DMS53 (cell line): ENCODE measurements at places on chromosomes 12 and 14.

GRCh38 chr12:31322801-31323207 is 3.1 kb downstream of the SINHCAF start:
- DNase-seq, result peak; percentile 38

DNA sequence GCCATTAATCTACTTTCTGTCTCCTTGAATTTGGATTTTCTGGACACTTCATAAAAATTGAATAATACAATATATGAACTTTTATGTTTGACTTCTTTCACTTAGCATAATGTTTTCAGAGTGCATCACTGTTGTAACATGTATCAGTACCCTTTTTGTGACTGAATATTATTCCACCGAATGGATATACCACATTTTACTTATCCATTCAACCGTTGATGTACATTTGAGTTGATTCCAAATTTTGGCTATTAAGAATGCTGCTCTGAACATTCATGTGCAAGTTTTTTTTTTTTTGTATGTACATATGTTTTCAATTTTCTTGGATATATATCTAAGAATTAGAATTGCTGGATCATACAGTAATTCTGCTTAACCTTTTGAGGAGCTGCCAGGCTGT is 43.2 kb downstream of the CPSF2 start:
- no peak for DNase-seq

GRCh38 chr12:53160673-53161072 is 19.8 kb upstream of the ZNF740 start:
- DNase-seq, result no peak

DNA sequence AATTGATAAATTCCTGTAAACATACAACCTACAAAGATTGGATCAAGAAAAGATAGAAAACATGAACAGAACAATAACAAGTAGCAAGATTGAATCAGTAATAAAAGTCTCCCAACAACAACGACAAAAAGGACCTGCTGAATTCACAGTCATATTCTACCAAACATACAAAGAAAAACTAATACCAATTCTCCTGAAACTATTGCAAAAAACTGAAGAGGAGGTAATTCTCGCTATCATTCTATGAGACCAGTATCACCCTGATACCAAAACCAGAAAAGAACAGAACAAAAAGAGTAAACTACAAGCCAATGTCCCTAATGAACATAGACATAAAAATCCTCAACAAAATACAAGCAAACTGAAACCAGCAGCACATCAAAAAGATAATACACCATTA is 14.4 kb downstream of the SLC25A21 start:
- DNase-seq, result no peak

- no peak for DNase-seq
Observed at GRCh38 chr12:77973579-77973978, 142.9 kb downstream of the NAV3 start.

DNA sequence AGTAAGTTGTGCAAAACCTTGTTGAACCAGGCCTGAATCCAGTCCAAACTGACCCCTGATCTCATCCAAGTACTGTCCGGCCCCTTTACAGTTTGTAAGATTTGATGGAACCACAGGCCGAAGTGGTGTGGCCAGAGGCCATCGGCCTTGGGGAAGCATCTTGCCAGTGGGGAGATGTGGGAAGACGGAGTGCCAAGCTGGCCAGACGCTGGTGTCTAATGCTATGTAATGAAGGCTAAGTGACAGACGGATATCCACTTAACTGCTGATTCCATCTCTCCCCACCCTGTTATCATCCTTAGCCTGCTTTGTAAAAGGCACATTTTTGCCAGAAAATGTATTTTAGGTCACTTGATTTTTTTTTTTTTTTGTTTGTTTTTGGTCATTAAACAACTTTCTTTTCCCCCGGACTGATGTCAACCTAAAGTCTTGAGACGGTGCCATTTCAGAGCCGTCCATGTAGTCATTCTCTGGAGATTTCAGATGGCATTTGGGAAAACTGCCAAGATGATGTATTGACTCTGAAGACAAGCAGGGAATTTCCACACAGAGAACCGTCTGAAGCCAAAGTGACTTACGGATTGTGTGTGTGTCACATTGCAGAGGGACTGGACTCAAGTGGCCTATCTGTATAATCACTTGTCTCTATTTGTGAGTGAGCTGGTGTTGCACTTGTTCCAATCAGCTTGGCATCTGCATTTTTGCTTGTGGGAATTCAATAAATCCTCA is 86.5 kb upstream of the MANSC4 start:
- peak; percentile 43 for DNase-seq

DNA sequence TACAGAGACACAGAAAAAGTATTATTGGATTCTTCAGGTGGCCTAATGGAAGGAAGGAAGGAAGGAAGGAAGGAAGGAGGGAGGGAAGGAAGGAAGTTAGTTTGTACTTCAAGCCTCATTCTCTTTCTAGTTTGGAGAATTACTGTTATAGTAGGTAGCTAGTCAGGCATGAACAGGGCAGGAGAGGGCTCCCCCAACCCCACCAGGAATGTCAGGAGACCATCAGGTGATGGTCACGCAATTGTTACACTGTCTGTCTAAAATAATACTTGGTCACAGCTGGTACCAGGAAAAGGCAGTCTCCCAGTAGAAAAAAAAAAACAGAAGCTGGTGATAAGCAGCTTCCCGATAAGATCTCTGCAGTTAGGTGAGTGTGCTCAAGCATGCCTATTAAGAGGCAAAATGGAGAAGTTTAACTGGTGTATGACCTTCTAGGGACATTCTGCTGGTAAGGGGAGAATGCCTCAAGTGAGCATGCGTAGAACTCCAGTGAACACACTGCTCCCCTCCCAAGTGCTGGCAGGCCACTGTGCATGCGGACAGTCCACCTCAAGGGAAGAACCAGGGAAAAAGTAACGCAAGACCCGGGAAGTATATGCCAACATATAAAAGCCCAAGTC is 358.4 kb upstream of the SOX5 start:
- DNase-seq, result no peak

- DNase-seq, result no peak
Observed at GRCh38 chr12:10126413-10126812, 3.6 kb downstream of the CLEC7A start.

- no peak for DNase-seq
Observed at GRCh38 chr12:102376181-102376747, 104.1 kb downstream of the IGF1 start.

DNA sequence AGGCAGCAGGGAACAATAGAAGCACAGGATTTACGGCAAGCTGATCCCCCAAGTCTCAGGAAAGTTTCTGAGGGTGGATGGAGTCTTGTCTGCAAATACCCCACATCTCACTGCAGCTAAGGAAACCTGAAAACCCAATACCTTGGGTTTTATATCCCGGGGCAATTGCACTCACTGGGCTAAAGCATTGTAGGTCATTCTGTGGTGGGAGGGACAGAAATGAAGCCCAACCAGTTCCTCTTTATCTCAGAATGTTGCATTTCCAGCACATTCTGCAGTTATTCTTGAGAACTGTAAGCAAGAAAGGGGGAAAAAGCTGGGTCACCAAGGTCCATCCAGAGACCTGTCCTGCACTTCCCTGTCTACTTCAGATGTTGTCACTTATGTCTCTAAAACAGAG is 39.8 kb downstream of the C12orf42 start:
- DNase-seq, result no peak

GRCh38 chr12:102067574-102068258 is 5.9 kb upstream of the WASHC3 start:
- DNase-seq, result no peak

DNA sequence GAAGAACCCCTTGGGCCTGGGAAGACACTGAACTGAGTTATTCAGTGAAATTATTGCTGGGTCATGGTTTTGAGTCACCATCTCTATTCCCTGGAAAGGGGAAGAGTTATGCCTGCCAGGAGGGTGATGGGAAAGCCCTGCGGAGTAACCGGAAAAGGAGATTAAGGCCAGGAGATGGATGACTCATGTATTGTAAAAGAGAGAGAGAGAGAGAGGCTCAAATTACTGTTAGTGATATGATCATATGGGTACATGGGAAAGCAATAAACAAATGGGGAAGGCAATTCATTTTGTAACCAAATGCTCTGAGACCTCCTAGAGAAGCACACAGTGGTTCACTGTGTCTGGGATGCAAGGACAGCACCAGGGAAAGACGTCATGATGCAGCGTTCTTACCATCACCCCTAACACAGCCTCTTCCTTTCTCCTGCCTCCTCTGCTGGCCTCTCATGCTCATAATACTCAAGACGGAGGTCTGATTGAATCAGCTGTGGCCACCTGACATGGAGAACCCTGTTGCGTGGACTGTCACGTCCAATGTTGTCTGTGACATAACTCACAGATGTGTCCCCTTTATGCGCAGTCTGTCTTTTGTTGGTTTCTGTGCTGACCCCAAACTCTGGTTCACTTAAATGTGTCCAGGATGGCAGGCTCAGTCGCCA is 243.7 kb downstream of the TMEM132D start:
- peak; percentile 95 for DNase-seq

DNA sequence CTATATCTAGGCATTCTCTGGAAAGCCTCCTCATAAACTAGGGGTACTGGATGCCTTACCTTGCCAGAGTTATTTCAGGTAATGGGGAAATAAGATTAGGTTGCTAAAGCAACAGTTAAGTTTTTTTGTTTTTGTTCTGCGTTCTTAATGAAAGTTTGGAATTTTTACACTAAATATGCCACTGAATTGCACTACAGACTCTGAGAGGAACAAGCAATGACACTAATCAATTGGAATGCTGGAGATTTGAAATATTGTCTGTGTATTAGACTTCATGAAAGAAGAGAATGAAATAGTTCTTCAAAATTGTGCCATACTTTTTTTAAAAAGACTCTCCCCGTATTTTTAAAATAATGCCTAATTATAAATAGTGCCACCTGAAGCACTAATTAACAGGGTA is 287.8 kb downstream of the NAV3 start:
- no peak for DNase-seq

GRCh38 chr12:22447223-22447622 is 97.1 kb downstream of the C2CD5 start:
- DNase-seq, result no peak

- no peak for DNase-seq
Observed at GRCh38 chr14:74395094-74395493, 30.9 kb downstream of the SYNDIG1L start.

GRCh38 chr12:8145754-8146441 is 10.9 kb upstream of the ZNF705A start:
- DNase-seq, result no peak

- DNase-seq, result no peak
Observed at GRCh38 chr12:2043054-2043453, 9.7 kb upstream of the CACNA1C start.

- peak; percentile 57 for DNase-seq
Observed at GRCh38 chr14:24398653-24399446, at the start of gene NYNRIN. NYNRIN (plus strand) TSS chr14:24399003; CDS start chr14:24399247, 244 bp downstream.

DNA sequence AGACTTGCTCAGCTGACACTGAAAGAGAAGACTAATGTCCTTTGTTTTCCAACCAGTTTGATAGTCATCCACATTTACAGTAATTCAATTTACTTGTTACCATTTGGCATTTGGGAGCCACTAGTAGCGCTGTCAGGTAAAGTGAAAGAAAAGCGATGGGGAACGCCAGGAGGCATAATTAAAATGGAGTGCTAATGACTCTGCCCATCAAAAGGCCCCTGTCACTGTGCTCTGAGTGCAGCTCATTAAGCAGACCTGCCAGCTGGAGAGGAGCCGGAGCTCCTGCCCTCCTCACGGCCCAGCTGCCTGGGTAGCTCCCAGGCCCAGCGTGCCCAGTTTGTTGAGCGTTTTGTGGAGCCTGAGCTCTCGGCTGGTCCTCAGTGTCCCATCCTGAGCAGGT is 463.6 kb upstream of the CCDC196 start:
- DNase-seq, result no peak

- DNase-seq, result peak; percentile 37
Observed at GRCh38 chr12:26798640-26799039, 34.4 kb downstream of the ITPR2 start.

GRCh38 chr12:6854036-6854435 is 2.1 kb downstream of the USP5 start:
- no peak for DNase-seq

DNA sequence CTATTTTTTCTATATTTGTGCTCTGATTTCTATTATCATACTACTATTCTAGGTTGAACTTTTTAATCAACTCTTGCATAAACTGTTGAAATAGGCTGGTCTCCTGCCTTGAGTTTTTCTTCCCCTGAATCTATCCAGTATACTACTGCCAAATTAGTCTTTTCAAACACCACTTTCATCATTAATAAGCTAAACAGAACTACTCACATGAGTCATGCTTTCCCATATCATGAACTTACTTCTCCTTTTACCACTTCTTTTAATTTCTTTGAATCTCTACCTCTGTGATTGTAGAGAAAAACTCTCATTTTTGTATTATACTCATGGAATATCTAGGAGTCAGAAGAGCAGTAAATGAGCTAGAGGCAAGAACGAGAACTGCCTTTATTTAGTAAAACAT is 340.3 kb upstream of the PDE3A start:
- no peak for DNase-seq

- no peak for DNase-seq
Observed at GRCh38 chr14:90831821-90832220, 15.6 kb upstream of the TTC7B start.

DNA sequence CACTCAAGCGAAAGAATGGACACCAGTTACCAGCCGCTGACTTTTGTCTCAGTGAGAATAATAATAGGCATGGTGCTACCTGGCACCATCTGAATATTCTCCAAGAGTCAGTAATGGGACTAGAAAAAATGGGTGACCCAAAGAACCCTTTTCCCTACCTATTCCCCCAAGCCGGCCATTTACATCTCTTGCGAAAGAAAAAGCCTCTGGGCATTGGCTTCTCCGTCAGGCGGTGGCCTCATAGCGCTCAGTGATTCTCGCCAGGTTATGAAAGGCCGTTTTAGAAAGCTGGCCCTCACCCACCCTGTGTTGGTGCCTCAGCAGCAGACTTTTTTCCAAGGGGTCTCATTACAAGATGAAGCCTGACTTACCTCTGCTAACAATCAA is 523 bp upstream of the SLC6A15 start:
- peak; percentile 44 for DNase-seq

GRCh38 chr12:56154246-56154771 is 1.9 kb downstream of the MYL6B start:
- DNase-seq, result no peak

- peak; percentile 94 for DNase-seq
Observed at GRCh38 chr12:52023182-52023975, 16.6 kb downstream of the TAMALIN start.

- DNase-seq, result peak; percentile 53
Observed at GRCh38 chr12:47870175-47870781, 34.5 kb downstream of the VDR start.
